ENCODE measurements at places on chromosomes 5 and 9.
A peak's percentile ranks its signal among the peaks of the same experiment; 100 is the strongest.

GRCh38 chr9:89603767-89604665 lies 796 bp upstream of the GADD45G start:
- DNase-seq: peak; percentile 52

- no peak for DNase-seq
Observed at GRCh38 chr5:60550311-60550710, 149.7 kb downstream of the DEPDC1B start.

GRCh38 chr9:17843236-17843635 lies 264.4 kb downstream of the SH3GL2 start:
- no peak for DNase-seq

GRCh38 chr9:87863882-87864465 lies 18.7 kb upstream of the SPATA31E1 start:
- DNase-seq: no peak

GRCh38 chr5:116806836-116807235 lies 232.2 kb upstream of the SEMA6A start:
- DNase-seq: no peak

DNA sequence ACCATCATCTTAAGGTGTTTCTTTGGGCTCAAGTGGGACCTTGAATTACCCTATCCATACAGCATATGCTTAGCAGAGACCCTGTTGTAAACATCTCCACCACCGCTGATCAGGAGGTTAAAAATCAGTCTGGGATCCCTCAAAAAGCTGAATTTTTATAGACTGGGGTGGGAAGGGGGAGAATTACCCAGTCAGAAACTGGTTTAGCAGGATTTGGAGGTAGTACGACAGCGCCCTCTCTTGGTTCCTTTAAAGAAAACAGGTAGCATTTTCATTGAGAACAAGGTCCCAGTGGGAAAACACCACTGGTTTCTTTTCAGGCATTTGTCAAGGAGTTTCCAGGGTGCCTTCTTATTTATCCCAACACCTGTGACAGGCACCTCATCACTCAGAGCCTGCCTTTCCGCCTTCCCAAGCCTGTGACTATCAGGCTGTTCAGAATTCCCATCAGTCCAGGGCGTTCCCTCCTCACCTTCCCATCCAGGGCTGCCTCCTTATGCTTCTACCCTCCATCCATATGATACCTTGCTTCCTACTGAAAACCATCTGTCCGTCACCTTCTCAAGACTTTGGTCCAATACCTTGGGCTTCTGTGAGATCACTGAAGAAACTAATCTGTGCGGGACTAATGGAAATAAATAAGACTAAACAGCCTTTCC lies 203.8 kb upstream of the RAI14 start:
- DNase-seq: no peak

DNA sequence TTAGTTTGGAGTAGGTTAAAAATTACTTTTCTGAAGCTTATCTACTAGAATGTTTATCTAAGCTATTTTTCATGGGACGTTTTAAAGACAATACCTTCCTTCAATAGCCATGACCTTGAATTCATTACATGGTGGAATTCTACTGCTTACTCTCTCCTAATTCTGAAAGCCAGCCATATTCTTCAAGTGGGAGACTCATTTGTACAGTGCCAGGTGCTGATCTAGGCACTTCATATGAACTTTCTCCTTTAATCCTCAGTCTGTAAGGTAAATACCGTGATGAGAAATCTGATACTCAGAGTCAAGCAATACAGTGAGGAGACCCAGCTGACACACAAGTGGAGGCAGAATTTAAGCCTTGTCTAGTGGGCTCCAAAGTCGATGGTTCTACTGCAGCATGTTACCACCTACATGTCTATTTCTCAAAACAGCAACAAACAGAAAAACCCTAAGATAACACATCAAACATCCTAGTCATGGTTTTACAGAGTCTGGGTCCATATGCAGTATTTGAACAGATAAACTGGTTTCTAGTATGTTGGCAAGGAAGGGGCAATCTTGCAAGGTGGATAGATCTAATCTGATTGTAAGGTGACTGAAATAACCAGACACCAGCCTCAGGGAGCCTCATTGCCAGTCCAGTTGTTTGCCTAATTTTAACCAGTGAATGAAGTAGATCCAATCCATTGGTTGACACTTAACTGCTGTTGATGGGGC lies 243.7 kb downstream of the PIK3R1 start:
- no peak for DNase-seq

DNA sequence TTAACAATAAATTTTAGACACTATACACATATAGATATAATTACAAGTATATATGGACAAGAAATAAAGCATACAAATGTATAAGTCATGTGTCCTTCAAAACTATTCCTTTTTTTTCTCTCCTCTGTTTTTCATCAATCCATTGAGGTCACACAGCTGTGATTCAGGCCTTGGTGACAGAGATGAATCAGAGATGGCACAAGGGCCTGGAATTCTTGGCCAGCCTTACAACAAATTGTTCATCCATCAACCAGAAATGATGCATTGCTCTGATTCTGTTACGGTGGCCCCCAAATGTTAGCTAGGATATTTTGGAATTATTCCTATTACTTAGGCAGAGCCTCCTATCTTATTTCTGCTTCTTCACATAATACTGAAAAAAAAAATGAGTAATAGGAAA lies 108.7 kb upstream of the MPDZ start:
- DNase-seq: no peak

GRCh38 chr5:94240993-94241651 lies 377.3 kb downstream of the KIAA0825 start:
- no peak for DNase-seq

- DNase-seq: no peak
Observed at GRCh38 chr9:37531699-37532098, 44.5 kb downstream of the FBXO10 start.

DNA sequence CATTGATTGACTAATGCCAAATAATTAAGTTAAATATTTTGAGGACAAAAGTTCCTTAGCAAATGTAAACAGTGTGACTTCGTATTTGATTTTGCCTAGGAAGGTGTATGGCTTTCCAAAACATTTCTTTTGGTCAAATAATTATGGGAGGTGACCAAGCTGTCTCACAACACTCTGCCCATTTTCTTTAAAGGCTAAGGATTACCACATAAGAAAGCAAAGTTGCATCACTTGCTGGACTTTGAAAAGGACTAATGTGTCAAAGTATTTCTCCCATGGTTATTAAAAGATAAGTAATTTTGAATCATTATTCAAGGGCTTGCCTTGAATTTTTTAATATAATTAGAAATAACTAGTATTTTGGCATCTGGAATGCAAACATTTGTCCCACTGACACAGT lies 74.7 kb downstream of the HAPLN1 start:
- no peak for DNase-seq

DNA sequence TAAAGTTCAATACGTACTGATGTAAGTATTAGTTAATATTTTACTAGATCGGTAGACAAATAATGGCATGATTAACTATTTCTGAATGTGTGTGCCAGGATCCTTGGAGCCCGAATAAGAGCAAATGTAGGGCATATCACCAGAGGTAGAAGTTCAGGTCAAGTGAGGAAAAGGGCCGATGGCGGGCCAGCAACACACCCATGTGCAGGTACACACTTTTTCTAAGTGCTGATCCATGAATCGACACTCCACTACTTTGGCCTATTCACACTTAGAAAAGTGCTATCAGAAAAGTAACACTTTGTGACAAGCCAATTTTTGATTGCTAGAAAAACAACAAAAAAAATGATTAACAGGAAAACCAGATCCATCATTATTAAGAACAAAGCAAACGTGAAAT lies 150.3 kb downstream of the AUH start:
- no peak for DNase-seq

All from caudate nucleus (tissue), 63 donors.